ENCODE measurements at places on chromosomes 5 and 9. TPM values are rescaled to one million over a fixed set of nuclear protein-coding genes. Genes with fewer than 3 reads are reported as not detected.

Gene MEIKIN
- total RNA-seq: not detected

Gene HMMR
- 53.2 TPM for total RNA-seq

Gene FLT4
- not detected for total RNA-seq

Gene SPINK6
- 1.1 TPM for total RNA-seq

Gene BRINP1
- total RNA-seq: 0.58 TPM

Gene ZNF462
- total RNA-seq: 6.1 TPM

Gene GLDC
- 1.8 TPM for total RNA-seq

Gene SLC1A3
- not detected for total RNA-seq

Gene PRR16
- total RNA-seq: 34.3 TPM

Gene CDC20B
- total RNA-seq: not detected

Gene CDKN2AIPNL
- total RNA-seq: 32.3 TPM

Gene FAM120AOS
- 38.1 TPM for total RNA-seq

Gene PRSS3
- total RNA-seq: 50.3 TPM

Gene RFESD
- 0.58 TPM for total RNA-seq

Gene HTR1A
- not detected for total RNA-seq

Gene FCN2
- total RNA-seq: not detected

Gene TLE4
- 16.4 TPM for total RNA-seq

Gene MSX2
- not detected for total RNA-seq

Gene IDNK
- 7.8 TPM for total RNA-seq

Gene TEX48
- total RNA-seq: not detected

Gene STPG3
- not detected for total RNA-seq

Gene FCN1
- total RNA-seq: not detected

Gene NR3C1
- 17.9 TPM for total RNA-seq

Gene WNK2
- not detected for total RNA-seq

Gene TRIM36
- 1.2 TPM for total RNA-seq

Gene CEP72
- 5.5 TPM for total RNA-seq

Gene NEUROG1
- total RNA-seq: not detected

Gene FOXD4L5
- total RNA-seq: not detected

Gene PCDHA9
- total RNA-seq: not detected

Gene SELENOP
- 62.8 TPM for total RNA-seq

Gene CCDC192
- not detected for total RNA-seq

Gene TSC1
- total RNA-seq: 22.7 TPM

Gene MAP1B
- total RNA-seq: 70.0 TPM

Gene CDH9
- not detected for total RNA-seq

Gene RPL12
- 3,549 TPM for total RNA-seq

Gene FBN2
- total RNA-seq: 63.1 TPM

Gene TNPO1
- 314 TPM for total RNA-seq

Gene GZMA
- not detected for total RNA-seq

Gene SLIT3
- total RNA-seq: not detected

Gene ATP10B
- not detected for total RNA-seq

Gene PARP8
- total RNA-seq: 3.2 TPM

Gene SPEF2
- total RNA-seq: 6.4 TPM

Gene JAKMIP2
- 5.2 TPM for total RNA-seq

Gene ANKRD20A1
- total RNA-seq: not detected

Gene SH2D3C
- not detected for total RNA-seq

Gene IQGAP2
- total RNA-seq: 0.71 TPM

Gene PPP2R2B
- total RNA-seq: not detected

Gene KIF2A
- 25.1 TPM for total RNA-seq

Gene PCDHA5
- total RNA-seq: not detected

Gene ENTREP1
- not detected for total RNA-seq

Gene GFI1B
- total RNA-seq: not detected

Gene THBS4
- 0.18 TPM for total RNA-seq

Gene LCN9
- total RNA-seq: not detected

Gene ADAMTSL2
- not detected for total RNA-seq

Gene LCN1
- total RNA-seq: not detected

Gene HAVCR1
- not detected for total RNA-seq

Gene TAF11L9
- not detected for total RNA-seq

Gene TRIO
- 86.8 TPM for total RNA-seq

Gene CD74
- 10.7 TPM for total RNA-seq

All from myometrial cell (primary cell).